Vagina (tissue), 2 donors: ENCODE measurements at places on chromosomes 4 and X.

DNA sequence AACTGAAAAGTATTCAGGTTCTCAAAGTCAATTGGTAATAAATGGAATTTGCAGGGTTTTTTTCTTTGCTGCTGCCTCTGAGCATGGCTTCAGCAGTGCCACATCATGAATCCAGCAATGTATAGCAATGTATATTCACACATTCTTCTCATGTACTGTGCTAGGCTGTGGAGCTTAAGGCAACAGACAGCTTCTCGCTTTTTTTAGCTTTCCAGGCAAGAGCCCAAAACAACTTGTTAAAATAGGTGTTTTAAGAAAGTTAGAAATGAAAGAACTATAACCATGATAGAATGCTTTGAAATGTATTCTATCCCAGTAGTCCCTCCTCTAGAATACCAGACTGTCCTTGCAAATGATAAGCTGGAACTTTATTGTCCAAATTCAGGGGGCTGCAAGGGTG, 30.4 kb downstream of the SMIM43 start:
- no peak for DNase-seq

DNA sequence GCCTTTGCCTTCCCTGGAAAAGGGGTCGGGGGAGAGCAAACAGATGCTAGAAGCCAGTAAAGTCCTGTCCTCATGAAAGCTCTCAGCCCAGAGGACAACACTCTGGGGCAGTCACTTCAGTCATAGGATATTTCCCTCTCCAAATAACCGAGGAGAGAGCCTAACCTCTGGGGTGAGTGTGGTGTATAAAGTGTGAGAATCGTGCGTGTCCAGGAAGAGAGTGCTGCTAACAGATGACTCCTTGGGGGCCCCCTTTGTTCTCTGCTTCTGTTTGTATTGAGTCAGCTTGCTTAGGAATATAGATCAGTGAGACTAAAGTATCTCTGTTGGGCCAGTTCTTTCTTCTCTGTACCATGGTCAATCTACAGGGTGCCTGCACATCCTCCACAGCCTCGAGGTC, 247.2 kb downstream of the PALLD start:
- no peak for DNase-seq

GRCh38 chr4:4479366-4479765, 62.5 kb downstream of the STX18 start:
- no peak for DNase-seq

DNA sequence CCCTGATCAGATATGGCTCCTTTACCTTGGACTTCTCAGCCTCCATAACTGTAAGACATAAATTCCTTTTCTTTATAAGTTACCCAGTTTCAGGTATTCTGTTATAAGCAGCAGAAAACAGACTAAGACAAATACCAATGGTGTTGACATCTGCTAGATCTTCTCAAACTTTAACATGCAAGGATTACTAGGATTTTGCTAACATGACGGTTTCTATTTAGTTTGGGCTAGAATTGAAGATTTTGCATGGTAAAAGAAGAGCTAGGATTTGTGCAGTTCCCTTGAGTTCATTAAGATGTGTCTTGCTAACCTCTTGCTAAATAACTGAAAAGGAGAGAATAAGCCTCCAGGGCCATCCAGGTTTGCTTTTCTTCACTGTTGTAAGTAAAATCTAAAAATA, 5.3 kb upstream of the COPS4 start:
- no peak for DNase-seq

- no peak for DNase-seq
These were observed 9.1 kb downstream of the LAMTOR3 start for GRCh38 chr4:99885063-99885664.

- DNase-seq = no peak
These were observed 66.3 kb downstream of the CLDN34 start for GRCh38 chrX:10033375-10034007.

DNA sequence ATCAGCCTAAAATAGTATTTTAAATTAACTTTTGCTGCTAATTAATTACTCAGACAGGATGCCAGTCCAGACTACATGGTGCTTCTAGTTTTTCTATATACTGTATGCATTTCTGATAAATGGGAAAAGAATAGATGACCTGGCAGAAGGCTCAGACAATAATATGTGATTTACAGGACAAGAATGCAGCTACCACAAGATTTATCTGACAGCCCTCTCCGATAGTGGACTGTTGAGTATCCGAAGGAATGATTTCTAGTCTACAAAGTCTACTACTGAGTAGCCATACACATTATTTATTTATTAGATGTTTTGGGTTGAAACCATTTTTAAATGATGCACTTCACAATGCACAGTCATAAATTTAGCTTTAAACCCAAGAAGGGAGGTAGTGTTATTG, 212.8 kb downstream of the MAB21L2 start:
- DNase-seq = no peak

DNA sequence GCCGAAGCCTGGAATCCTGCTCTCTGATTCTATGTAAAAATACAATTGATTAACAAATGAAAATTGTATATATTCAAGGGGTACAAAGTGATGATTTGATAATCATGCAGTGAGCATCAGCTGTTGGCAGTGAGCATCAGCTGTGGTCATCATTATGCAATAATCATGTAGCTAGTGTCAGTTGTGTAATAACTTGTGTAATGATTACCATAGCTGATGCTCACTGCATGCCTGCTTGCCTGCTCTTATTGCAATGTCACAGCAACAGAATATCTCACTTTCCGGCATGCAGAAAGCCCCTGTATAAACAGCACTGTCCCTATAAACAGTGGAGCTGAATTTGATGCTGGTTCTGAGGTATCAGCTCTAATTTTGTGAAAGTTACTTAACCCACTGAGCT, 46.8 kb downstream of the SULT1B1 start:
- DNase-seq = no peak

- no peak for DNase-seq
These were observed 210.8 kb downstream of the ARHGAP10 start for GRCh38 chr4:147942729-147943128.

DNA sequence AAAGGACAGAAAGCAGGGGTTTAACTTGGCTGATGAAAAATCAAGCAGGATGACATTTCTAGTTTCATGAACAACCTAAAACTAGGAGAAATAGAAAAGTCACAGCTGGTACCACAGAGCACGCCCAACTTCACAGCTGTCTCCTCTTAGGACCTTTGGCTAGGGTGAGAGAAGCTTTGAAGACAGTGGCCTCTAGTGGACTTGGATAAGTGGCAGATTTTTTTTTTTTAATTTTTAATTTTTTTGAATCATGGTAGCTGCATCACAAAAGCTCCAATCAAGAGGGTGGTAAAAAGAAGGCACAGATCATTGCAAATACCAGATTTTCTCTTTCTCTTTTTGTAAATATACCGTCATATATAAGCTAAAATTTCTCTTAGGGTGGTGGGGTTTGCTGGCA, 20.2 kb upstream of the MAP3K15 start:
- DNase-seq = no peak

DNA sequence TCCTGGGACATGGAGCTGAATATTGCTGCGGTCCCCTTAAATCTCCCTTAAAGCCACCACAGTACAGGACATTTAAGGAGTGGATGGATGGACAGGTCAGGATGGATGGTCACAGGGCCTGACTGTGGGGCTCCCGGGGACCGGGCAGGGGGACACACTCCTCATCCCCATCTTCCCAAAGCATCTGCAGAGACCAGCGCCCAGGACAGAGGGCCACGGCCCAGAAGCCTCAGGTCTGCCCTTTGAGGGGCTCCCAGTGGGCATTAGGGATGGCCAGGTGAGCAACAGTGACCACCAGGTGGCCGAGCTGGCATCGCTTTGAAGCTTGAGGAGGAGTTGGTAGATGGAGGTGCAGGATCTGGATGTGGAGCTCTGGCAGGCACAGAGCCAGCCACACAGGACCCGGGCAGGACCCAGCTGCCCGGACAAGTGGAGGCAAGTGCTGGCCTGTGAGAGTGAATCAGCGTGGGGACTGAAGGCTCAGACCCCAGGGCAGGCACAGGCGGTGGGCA, 51.4 kb downstream of the ABLIM2 start:
- DNase-seq = no peak

DNA sequence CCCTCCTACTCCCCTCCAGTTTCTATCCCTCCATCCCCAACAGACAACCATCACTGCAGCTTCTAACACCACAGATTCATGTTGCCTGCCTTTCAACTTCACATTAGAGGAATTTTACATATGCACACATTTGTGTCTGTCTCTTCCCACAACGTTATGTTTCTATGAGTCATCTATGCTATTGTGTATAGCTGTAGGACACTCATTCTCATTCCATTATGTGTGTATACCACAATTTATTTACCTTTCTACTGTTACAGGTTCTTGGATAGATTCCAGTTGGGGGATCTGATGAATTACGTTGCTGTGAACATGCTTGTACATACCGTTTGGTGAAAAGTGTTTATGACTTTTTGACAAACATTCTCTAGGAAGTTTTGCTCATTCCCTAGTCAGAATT, 58.8 kb upstream of the TRPC3 start:
- no peak for DNase-seq

GRCh38 chr4:58119298-58119697, 1009.1 kb upstream of the IGFBP7 start:
- DNase-seq = no peak

- no peak for DNase-seq
These were observed 72.6 kb downstream of the METTL14 start for GRCh38 chr4:118757761-118758251.

- DNase-seq = no peak
These were observed 1478.3 kb downstream of the C4orf33 start for GRCh38 chr4:130574215-130574614.

GRCh38 chr4:107419052-107419451, 301.0 kb downstream of the PAPSS1 start:
- DNase-seq = no peak

DNA sequence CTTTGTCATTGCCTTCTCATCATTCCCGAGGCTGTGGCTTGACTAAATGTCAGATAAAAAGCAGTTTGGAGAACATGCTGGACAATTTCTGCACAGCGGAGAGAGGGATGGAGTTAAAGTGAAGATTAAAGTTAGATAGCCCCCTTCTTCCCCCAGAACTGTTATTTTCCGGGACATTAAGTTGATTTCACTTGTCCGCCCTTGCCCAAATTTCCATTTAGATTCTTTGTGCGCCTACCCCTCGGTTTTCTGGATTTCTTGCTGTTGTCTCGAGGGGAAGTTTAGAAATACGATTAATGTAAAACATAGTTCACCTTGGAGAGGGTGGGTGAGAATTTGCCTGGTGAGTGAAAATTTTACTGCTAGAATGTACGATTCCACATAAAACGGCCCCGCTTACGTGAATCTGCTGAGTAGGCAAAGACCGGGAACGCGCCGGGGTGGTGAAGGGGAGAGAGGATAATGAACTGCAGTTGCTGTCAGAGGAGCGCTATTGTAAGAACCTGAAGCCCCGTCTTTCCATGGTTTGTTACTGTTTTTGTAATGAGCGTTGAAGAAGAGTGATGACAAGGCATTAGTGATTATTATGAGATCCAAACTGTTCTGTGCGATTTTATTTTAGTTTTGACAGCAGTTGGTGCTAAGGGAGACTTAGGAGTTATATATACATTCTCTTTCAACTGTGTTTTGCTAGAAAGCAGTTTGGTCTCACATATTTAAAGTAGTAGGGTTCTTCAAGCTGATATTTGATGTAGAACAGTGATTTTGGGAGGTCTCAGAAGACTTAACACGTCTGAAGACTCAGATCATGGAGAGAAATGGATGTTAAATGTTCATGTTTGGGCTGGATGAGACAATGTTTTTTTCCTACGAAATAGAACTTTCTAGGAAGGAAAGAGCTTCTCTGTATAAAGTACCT, 73.0 kb downstream of the AFF1 start:
- DNase-seq = no peak

GRCh38 chr4:13640149-13640940, 12.8 kb upstream of the BOD1L1 start:
- DNase-seq = no peak

- no peak for DNase-seq
These were observed 191.0 kb downstream of the EVC2 start for GRCh38 chr4:5517372-5517771.

- DNase-seq = no peak
These were observed 33.5 kb downstream of the SNX25 start for GRCh38 chr4:185242749-185243533.

DNA sequence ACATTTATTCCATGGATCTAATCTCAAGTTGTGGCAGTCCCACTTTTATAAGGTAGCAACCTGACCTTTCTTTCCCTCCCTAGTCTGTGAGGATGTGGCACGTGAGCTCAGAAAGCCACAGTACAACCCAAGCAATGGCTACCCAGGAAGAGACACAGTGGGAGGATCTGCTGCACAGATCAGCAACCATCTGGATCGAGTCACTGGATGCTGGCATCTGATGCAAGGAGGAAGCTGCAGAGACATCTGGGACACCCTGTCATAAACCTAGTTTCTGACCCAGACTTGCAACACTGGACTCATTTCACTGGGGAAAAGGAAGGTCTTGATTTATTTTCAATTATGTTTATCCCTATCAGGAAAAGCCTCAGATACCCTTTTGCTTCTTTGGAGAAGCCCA, 327.1 kb downstream of the PAPSS1 start:
- no peak for DNase-seq

GRCh38 chr4:165347647-165348569, 20.4 kb downstream of the MSMO1 start:
- DNase-seq = no peak

GRCh38 chrX:111168314-111168713, 72.3 kb downstream of the PAK3 start:
- no peak for DNase-seq

- no peak for DNase-seq
These were observed 26.3 kb upstream of the ARMCX2 start for GRCh38 chrX:101685923-101686322.

- DNase-seq = no peak
These were observed 179.1 kb upstream of the DKK2 start for GRCh38 chr4:107215222-107215621.

DNA sequence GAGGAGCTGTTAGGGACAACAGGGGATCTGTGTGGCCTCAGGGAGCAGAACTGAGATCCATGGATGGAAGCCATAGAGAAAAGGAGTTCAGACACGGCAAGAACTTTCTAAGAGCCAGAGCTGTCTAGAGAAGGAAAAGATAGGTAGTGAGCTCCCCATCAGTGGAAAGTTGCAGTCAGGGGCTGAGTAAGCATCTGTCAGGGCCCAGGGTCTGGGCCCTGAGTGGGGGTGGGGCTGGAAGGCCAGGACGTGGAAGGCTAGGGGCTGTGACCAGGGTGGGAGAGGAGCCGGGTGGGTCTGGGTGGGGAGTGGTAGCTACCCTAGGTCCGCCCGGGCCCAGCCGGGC, 324 bp upstream of the MSN start:
- DNase-seq = no peak

DNA sequence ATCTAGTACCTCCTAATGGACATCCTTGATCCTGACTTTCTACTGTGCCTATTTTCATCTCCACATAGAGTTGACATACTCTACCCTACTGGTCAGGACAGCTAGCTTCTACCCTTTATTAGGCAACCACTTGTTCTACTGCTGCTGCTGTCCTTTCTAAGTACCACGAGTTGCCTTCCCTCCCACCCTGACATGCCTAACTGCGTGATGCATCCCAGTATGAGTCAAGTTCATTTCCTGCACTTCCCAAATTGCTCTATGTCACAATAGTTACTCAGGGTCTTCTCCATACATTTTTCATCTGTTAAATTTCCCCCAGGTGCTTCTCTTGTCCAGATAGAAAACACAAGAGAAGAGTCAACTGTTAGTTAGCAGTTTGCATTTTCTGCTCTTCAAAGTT, 133.4 kb downstream of the TBC1D19 start:
- DNase-seq = no peak
